Stimulated activated CD8-positive, alpha-beta memory T cell treated with anti-CD3 and anti-CD28 coated beads, Interleukin-2, amount 100 ng/mL, for 48 hours (primary cell): ENCODE measurements at places on chromosomes 12 and 14.

- DNase-seq = no peak
Observed at GRCh38 chr14:50775357-50775756, 55.6 kb downstream of the NIN start.

- no peak for DNase-seq
Observed at GRCh38 chr14:100587086-100587762, at the start of gene BEGAIN. BEGAIN (minus strand) TSS chr14:100587417; CDS start chr14:100587290, 127 bp downstream.

GRCh38 chr12:19894803-19895202, 455.5 kb downstream of the AEBP2 start:
- no peak for DNase-seq

- no peak for DNase-seq
Observed at GRCh38 chr12:24596768-24597388, 352.0 kb downstream of the BCAT1 start.

DNA sequence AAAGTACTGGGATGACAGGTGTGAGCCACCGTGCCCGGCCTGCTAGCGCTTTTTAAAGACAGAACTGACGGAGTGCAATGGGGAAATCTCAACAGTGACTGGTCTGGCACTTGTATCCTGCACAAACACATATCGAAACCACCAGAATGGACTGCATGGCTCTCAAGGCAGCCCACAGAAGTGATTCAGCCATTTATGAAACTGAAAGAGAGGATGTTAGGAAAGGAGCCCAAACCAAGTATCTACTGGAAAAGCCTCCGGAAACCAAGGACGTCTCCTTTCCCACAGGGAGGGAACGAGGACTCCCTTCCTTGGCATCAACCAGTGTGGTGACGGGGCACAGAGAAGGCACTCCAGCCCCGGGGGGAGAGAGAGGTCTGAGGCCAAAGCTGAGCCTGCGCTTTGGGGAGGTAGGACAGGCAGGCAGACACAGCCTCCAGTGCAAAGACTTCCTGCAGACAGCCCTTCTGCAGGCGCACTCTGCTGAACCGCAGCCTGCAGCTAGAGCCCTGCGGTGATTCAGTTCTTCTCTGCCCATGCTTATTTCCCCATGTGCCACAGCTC, 16.5 kb downstream of the SLC15A4 start:
- DNase-seq = no peak

DNA sequence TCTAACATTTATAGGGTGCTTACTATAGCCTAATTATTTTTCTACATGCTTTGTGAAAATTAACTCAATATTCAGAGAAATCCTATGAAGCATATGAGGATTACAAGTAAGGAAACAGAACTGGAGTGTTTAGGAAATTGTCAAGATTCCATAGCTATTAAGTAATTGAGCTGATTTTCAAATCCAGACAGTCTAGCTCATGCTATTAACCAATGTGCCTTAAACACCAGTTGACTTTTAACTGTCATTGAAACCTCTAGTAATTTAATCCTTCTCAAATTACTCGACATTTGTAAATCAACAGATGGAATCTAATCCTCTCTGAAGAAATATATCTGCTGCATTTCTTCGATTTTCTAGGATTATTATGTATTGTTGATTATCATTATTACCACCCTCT, 488.9 kb downstream of the MDGA2 start:
- DNase-seq = no peak

GRCh38 chr14:106507354-106507753, 981.0 kb downstream of the TMEM121 start:
- DNase-seq = no peak
